Cortex of kidney (tissue), 1 donor: ENCODE measurements at places on chromosomes 1 and 21.

DNA sequence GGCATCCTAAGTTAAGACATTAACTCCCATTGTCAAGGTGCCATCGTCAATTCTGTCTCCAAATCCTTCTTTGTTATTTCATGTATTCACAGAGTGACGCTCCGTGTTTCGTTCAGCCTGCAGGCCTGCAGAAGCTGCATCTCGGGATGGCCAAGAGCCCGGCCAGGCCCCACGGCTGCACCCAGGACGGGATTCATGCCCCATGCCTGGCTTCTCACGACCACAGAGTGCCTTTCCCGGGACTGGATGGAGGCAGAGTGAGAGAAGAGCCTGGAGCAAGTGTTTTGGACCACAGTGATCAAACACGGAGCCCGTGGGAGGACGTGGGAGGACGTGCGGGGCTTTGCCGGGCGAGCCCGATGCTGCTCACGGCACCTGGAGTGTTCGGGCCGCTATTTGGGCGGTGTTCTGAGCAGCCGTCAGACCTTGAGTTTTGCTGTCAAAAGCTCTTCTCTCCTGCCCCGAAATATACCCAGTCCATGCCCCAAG lies 56.8 kb downstream of the COL6A1 start:
- no peak for DNase-seq

DNA sequence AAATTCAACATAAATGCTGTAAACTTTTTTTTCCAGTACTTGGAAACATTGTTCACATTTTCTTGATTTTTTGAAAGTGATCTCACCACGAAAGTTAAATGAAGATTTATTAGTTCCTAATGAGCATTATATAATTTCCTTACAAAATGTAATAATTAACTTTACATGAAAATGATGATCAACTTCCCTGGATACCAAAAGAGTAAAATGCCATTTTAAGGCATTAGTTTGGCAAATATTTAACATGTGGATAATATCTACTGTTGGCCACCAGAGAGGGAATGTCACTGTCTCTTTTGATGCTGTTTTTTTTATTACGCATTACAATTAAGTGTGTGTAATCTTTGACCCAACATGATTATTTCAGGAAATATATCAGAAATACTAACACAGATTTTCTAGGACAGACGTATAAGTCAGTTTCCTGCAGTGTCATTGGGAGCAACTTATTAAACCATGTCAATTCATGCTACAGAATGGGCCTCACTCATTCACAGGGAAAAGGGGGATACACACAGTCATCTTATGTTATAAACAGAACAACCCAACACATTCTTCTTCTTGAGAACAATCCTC lies 903.9 kb upstream of the ADGRL2 start:
- DNase-seq, result no peak

GRCh38 chr1:109115685-109116084 lies 1.8 kb downstream of the ELAPOR1 start:
- no peak for DNase-seq

DNA sequence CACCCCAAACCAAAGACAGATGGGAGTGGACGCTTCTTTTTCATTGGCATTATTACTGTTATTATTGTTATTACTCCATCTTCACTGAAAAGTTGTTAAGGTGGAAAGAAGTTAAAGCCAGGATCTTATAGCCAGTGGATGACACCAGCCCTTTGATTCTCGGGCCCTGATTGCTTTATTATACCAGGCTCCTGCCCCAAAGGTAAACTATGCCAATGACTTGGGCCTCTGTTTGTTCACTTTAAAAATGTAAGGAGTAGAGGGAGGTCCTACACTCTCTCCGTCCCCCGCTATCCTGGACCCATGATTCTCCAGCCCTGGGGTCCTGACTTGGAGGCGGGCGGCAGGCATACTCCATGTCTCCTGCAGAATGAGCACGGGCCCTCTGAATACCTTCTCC lies 106.8 kb downstream of the TOMM20 start:
- no peak for DNase-seq

GRCh38 chr1:70542856-70543255 lies 131.8 kb downstream of the CTH start:
- no peak for DNase-seq

- no peak for DNase-seq
These were observed 750 bp downstream of the NECAP2 start for GRCh38 chr1:16441282-16441665.

GRCh38 chr1:183776731-183777130 lies 28.2 kb upstream of the RGL1 start:
- no peak for DNase-seq

DNA sequence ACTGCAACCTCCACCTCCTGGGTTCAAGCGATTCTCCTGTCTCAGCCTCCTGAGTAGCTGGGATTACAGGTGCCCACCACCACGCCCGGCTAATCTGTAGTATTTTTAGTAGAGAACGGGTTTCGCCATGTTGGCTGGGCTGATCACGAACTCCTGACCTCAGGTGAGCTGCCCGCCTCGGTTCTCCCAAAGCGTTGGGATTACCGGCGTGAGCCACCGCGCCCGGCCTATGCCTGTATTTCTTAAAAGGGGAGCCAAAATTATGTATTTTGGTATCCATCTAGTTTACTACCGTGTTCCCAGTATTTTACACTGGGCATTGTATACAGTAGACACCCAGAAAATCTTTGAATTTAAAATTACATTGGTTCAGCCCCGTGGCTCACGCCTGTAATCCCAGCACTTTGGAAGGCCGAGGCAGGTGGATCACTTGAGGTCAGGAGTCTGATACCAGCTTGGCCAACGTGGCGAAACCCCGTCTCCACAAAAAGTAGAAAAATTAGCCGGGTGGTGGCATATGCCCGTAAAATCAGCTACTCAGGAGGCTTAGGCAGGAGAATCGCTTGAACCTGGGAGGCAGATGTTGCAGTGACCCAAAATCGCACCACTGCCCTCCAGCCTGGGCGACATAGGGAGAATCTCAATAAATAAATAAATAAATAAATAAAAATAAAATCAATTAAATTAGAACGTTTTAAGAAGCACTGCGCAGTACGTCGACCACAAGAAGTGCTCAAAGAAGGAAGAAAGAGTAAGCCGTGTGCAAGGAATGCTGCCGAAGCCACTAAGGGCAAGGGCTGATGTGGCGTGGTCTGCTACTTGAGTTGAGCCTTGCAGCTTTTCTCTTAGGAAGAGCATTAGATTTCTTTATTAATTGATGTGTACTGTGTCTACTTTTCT lies 1.5 kb upstream of the THRAP3 start:
- no peak for DNase-seq

DNA sequence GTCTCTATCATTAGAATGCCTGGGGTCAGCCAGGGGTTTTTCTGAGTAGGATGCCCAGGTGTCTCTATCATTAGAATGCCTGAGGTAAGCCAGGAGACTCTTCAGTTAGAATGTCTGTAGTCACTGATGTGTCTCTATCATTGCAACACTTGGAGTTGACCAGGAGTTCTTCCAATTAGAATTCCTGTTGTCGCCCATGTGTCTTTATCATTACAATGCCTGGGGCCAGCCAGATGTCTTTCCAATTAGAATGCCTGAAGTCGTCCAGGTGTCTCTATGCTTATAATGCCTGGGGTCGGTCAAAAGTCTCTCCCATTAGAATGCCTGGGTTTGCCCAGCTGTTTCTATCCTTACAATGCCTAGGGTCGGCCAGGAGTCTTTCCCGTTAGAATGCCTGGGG lies 55.8 kb downstream of the RNF187 start:
- DNase-seq, result no peak

- DNase-seq, result no peak
These were observed 29.2 kb upstream of the PDE9A start for GRCh38 chr21:42624095-42624790.

DNA sequence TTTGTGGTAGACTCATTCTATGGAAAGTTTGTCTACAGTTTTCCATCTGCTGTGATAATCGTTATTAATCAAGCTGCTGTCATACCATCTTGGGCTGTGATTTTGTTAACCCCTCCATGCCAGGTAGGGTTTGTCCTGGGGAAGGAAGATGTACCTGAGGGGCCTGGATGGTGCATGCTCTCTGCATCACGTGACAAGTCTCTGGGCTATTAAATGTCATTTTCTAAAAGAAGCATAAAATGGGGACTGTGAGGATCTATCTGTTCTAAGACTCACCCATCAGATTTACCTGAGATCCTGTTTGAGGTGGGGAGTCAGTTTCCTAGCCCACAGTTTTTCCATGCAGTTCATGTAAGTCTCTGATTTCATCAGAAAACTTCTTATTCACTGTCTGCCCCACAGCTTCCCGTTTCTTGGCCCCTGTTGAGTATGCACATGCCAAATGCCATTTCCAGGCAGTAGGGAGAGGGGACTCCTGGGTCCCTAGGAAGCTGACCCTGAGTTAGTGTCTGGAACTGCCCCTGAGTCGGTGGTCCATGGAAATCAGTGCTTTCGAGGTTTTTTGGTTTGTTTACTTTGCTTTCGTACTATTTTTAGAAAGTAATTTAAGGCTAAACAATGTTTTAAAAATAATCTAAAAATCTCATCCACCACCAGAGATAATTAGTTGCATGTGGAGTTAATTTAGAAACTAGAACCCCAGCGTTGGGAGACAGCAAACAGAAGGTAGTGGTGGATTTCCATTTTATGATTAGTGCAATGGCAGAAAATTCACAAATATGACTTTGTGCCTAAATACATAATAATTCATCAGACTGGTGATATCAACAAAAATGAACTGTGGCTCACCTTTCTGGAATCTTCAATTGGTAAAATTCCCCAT lies 46.7 kb downstream of the ZBTB18 start:
- no peak for DNase-seq

GRCh38 chr1:155933591-155934096 lies 569 bp downstream of the KHDC4 start:
- DNase-seq, result no peak
